HFFc6 (cell line): ENCODE measurements at places on chromosomes 6 and 20. TPM values are rescaled to one million over a fixed set of nuclear protein-coding genes. Genes with fewer than 3 reads are reported as not detected.

Gene GHRH
- total RNA-seq: not detected in 2 replicates

Gene WFDC12
- total RNA-seq: not detected in 3 replicates

GRCh38 chr20:51768759-51769517 lies 748 bp upstream of the ATP9A start:
- DNase-seq: no peak

- DNase-seq: peak; percentile 39
These were observed 2.0 kb downstream of the SPAG4 start for GRCh38 chr20:35617397-35618262.
